Stimulated activated CD4-positive, alpha-beta T cell treated with anti-CD3 and anti-CD28 coated beads, Interleukin-1b, Interleukin-23, amount 100 ng/mL, for 24 hours (primary cell): ENCODE measurements at places on chromosomes 11 and 22.

GRCh38 chr11:115047631-115048030, 369.3 kb downstream of the NXPE2 start:
- DNase-seq = no peak

DNA sequence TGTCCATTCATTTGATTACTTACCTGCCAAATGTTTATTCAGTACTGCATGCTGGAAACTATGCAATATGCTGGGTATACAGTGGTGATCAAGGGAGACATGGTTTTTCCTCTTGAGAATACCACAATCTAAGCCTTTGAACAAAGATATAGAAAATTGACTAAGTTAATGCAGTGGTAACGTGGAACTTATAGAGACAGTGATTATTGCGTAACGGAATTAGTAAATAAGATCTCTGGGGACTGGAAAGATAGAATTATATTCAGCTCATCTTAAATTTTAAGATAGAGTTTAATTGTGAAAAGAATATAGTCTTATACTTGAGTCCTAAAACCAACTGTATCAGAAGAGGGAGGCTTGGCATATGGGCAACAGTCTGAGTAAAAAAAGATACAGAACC, 129.5 kb downstream of the UVRAG start:
- DNase-seq = no peak

GRCh38 chr11:12529793-12530192, 144.4 kb upstream of the TEAD1 start:
- no peak for DNase-seq

DNA sequence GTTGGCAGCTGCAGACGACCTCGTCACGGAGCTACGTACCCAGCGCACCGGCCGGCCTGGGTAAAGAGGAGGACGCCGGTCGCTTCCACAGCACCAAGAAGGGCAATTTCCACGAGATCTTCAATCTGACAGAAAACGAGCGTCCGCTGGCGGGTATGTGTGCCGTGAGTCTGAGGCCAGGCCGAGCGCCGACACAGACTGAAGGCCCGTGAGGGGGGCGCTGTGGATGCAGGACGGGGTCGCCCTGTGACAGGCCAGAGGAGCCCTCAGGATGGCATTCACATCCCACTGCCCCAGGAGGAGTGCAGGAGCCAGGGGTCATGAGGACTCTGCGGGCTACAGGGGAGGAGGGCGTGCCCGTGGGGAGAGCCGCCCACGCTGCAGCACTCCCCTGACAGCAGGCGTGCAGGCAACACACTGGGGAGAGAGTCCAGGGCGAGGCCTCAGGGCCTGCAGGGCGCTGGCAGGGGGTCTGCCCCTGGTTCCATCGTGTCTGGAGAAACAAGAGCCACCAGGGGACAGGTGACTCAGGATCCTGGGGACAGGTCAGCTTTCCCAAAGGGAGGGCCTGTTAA, 53.6 kb downstream of the GRAMD4 start:
- DNase-seq = peak; percentile 19
